Fibroblast of lung (primary cell): ENCODE measurements at places on chromosomes 3 and 15. TPM values are rescaled to one million over a fixed set of nuclear protein-coding genes. Genes with fewer than 3 reads are reported as not detected.

- no peaks in the 10 kb centered on the region for H3K36me3 ChIP-seq
- no peaks in the 10 kb centered on the region for H3K4me1 ChIP-seq
- H3K27me3 ChIP-seq = peaks cover 4% of the 10 kb centered on the region
- no peak overlapping the region for H3K4me3 ChIP-seq
- no peak overlapping the region for H3K27ac ChIP-seq
These were observed 8.4 kb upstream of the EHD4 start for GRCh38 chr15:41980654-41981323.

- H3K4me1 ChIP-seq = no peaks in the 10 kb centered on the region
- H3K36me3 ChIP-seq = no peaks in the 10 kb centered on the region
- no peaks in the 10 kb centered on the region for H3K27me3 ChIP-seq
- H3K27ac ChIP-seq = no peak overlapping the region
- DNase-seq = peak; percentile 83
These were observed 150.9 kb upstream of the MCTP2 start for GRCh38 chr15:94080416-94080815.

DNA sequence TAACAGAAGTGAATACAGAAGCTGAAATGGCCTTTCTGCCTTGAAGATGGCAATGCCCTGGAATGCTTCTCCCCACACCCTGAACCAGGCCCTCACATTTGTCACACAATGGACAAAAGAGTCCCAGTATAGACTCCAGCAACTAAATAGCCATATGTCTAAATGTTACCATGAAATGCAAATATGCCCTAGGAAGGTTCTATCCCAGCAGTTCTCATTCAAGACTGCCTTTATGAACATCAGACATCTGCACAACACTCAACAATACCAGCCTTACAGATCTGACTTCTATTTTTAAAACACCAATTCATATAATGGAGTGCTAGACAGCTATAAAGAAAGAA is 7.9 kb downstream of the ITGB5 start:
- peak overlapping the region; percentile 57 for H3K27ac ChIP-seq
- no peaks in the 10 kb centered on the region for H3K36me3 ChIP-seq
- no peak for DNase-seq
- H3K4me1 ChIP-seq = peaks cover 19% of the 10 kb centered on the region
- H3K27me3 ChIP-seq = no peaks in the 10 kb centered on the region
- no peak overlapping the region for H3K4me3 ChIP-seq

- H3K4me3 ChIP-seq = no peak overlapping the region
- no peaks in the 10 kb centered on the region for H3K27me3 ChIP-seq
- no peak overlapping the region for H3K27ac ChIP-seq
- H3K4me1 ChIP-seq = peaks cover 11% of the 10 kb centered on the region
These were observed 110.8 kb downstream of the VGLL4 start for GRCh38 chr3:11532931-11533391.

GRCh38 chr3:55169161-55169560 is 241.3 kb upstream of the LRTM1 start:
- H3K27me3 ChIP-seq = no peaks in the 10 kb centered on the region
- no peak overlapping the region for H3K4me3 ChIP-seq
- DNase-seq = no peak
- peaks cover 45% of the 10 kb centered on the region for H3K4me1 ChIP-seq

- no peak for DNase-seq
- no peak overlapping the region for H3K4me3 ChIP-seq
- no peak overlapping the region for H3K27ac ChIP-seq
- H3K4me1 ChIP-seq = no peaks in the 10 kb centered on the region
- H3K36me3 ChIP-seq = no peaks in the 10 kb centered on the region
- no peaks in the 10 kb centered on the region for H3K27me3 ChIP-seq
These were observed 750 bp upstream of the HHLA2 start for GRCh38 chr3:108295421-108296175.

DNA sequence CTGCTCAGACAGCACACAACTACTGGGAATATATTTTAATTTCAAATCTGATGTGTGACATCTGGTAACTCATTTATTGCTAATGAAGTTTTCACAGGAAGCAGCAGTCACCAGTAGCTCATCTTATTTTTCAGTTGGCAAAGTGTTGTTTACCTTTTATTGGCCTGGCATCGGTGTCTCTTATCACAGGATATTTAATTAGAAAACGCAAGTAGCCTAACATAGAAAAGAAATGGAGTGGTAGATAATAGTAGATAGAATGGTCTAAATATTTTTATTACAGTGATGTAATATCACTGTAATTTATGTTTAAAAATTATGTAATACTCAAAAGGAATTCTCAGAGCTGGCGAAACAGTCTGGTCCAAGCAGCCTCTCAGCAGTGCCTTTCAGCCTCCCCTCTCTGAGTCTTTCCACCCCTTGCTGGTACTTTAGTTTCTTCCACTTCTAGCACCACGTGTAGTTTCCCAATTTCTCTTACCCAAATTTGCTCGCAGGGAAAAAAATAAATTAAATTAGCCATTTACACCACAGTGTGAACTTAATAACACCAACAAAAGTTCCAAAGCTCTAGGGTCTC is 31.9 kb downstream of the AGTR1 start:
- no peak for DNase-seq
- no peak overlapping the region for H3K4me3 ChIP-seq
- H3K36me3 ChIP-seq = no peaks in the 10 kb centered on the region
- no peaks in the 10 kb centered on the region for H3K27me3 ChIP-seq
- H3K27ac ChIP-seq = no peak overlapping the region

GRCh38 chr3:159892801-159893200 is 95.8 kb upstream of the IL12A start:
- no peak for DNase-seq
- no peaks in the 10 kb centered on the region for H3K27me3 ChIP-seq
- no peaks in the 10 kb centered on the region for H3K36me3 ChIP-seq

DNA sequence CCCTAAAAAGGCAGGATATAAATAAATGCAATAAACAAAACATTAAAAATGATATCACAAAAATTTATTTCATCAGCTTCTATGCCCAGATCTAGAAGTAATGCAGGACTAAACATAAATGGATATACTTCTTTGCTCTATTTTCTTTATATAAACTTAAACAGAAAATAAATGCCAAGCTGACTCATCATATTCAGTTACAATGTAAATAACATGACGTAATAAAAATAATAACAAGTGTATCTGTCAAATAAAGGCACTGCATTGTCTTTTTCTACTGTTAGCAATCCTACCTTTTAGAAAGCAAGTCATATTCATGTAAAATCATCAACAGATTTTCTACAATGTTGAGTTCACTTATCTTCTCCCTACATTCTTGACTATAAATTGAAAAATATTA is 61.6 kb downstream of the NEK10 start:
- DNase-seq = no peak
- H3K4me1 ChIP-seq = peaks cover 7% of the 10 kb centered on the region
- no peak overlapping the region for H3K4me3 ChIP-seq
- H3K36me3 ChIP-seq = no peaks in the 10 kb centered on the region
- no peak overlapping the region for H3K27ac ChIP-seq
- H3K27me3 ChIP-seq = no peaks in the 10 kb centered on the region

DNA sequence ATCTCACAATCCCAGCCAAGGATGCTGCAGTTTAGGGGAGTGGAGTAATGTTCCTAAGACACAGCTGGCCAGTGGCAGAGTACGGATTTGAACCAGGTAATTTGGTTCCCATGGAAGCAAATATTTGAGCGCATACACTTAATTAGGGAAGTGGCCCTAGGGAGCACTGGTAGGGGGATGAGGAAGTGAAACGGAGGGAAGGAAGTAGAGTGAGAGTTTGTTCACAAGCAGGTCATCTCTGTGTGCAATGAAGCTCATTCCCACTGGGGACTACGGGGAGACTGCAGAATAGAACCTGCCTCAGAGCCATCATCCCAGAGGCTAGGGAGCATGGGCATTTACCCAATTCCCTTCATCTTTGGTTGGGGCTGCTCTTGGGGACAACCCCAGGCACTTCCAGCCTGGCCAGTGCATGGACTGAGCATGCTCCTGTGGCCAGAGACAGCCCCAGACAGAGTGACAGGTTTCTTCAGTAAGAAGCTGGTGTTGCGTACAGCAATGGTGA is 317.2 kb upstream of the PROK2 start:
- no peak overlapping the region for H3K27ac ChIP-seq
- H3K36me3 ChIP-seq = no peaks in the 10 kb centered on the region
- no peak overlapping the region for H3K4me3 ChIP-seq
- peaks cover 11% of the 10 kb centered on the region for H3K27me3 ChIP-seq
- no peak for DNase-seq
- H3K4me1 ChIP-seq = no peaks in the 10 kb centered on the region

DNA sequence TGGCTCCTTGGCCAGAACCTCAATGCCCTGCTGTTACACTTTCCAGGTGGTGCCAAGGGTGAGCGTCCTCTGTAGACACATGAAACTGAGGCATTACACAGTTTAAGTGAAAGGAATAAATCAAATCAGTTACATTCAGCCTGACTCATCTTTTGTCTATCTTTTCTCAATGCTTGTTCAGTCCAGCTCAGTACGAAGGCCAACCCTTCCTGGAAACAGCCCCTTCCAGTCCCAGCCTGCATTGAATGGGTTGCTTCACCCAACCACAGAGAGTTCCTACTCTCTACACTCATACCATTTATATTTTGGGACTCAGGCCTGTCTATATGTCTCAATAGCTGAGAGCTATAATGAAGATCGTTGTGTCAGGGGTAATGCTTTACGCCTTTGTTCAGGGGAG is 363.6 kb downstream of the RORA start:
- no peak overlapping the region for H3K27ac ChIP-seq
- no peaks in the 10 kb centered on the region for H3K27me3 ChIP-seq
- H3K36me3 ChIP-seq = no peaks in the 10 kb centered on the region
- peak; percentile 11 for DNase-seq
- no peaks in the 10 kb centered on the region for H3K4me1 ChIP-seq
- H3K4me3 ChIP-seq = no peak overlapping the region

DNA sequence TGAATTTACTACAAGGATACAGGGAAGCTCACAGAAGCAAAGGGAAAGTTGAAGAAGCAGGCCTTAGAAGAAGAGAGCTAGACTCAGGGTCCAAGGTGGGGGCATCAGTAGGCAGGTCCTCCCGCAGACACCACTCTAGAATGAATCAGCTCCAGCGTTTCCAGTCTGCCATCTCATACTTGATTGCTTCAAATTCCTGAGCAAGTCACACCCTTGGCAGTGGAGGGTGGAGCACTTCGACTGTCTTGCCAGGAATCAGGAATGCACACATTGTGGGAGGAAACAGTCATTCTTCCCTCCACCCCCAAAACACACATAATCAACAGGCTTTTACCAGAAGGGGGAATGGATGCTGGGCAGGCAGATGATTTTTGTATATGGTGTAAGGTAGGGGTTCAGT is 78.5 kb downstream of the CHCHD6 start:
- peaks cover 17% of the 10 kb centered on the region for H3K4me1 ChIP-seq
- H3K27ac ChIP-seq = peak overlapping the region; percentile 76
- no peaks in the 10 kb centered on the region for H3K27me3 ChIP-seq
- H3K4me3 ChIP-seq = no peak overlapping the region
- H3K36me3 ChIP-seq = no peaks in the 10 kb centered on the region

- H3K36me3 ChIP-seq = peaks cover 18% of the 10 kb centered on the region
- peaks cover 6% of the 10 kb centered on the region for H3K4me1 ChIP-seq
- no peaks in the 10 kb centered on the region for H3K27me3 ChIP-seq
- H3K27ac ChIP-seq = peak overlapping the region; percentile 98
- no peak for DNase-seq
These were observed 1.1 kb downstream of the RCCD1 start for GRCh38 chr15:90955624-90956273.

- H3K36me3 ChIP-seq = no peaks in the 10 kb centered on the region
- no peak overlapping the region for H3K27ac ChIP-seq
- no peak for DNase-seq
- H3K4me1 ChIP-seq = peaks cover 5% of the 10 kb centered on the region
- H3K4me3 ChIP-seq = no peak overlapping the region
- H3K27me3 ChIP-seq = no peaks in the 10 kb centered on the region
These were observed 14.0 kb upstream of the STAC start for GRCh38 chr3:36366308-36366707.

GRCh38 chr3:156997351-156997750 is 162.6 kb downstream of the CCNL1 start:
- H3K27ac ChIP-seq = no peak overlapping the region
- DNase-seq = peak; percentile 14
- H3K27me3 ChIP-seq = no peaks in the 10 kb centered on the region
- H3K36me3 ChIP-seq = no peaks in the 10 kb centered on the region
- no peaks in the 10 kb centered on the region for H3K4me1 ChIP-seq

GRCh38 chr3:155807823-155808222 is 1.7 kb upstream of the C3orf33 start:
- no peak for DNase-seq
- H3K27me3 ChIP-seq = no peaks in the 10 kb centered on the region
- no peaks in the 10 kb centered on the region for H3K36me3 ChIP-seq
- no peaks in the 10 kb centered on the region for H3K4me1 ChIP-seq

GRCh38 chr3:189355481-189356201 is 183.9 kb downstream of the TPRG1 start:
- H3K4me1 ChIP-seq = peaks cover 2% of the 10 kb centered on the region
- no peaks in the 10 kb centered on the region for H3K36me3 ChIP-seq
- no peak overlapping the region for H3K4me3 ChIP-seq
- peak; percentile 54 for DNase-seq

- H3K4me1 ChIP-seq = peaks cover 2% of the 10 kb centered on the region
- no peak overlapping the region for H3K27ac ChIP-seq
- no peaks in the 10 kb centered on the region for H3K36me3 ChIP-seq
- H3K27me3 ChIP-seq = no peaks in the 10 kb centered on the region
- no peak overlapping the region for H3K4me3 ChIP-seq
These were observed 74.8 kb downstream of the RPL39L start for GRCh38 chr3:187064210-187065115.

GRCh38 chr3:161117646-161118045 is 12.5 kb upstream of the B3GALNT1 start:
- no peak overlapping the region for H3K4me3 ChIP-seq
- no peaks in the 10 kb centered on the region for H3K27me3 ChIP-seq
- no peak for DNase-seq

GRCh38 chr3:60594025-60594424 is 657.2 kb downstream of the FHIT start:
- DNase-seq = peak; percentile 53
- no peaks in the 10 kb centered on the region for H3K27me3 ChIP-seq
- H3K27ac ChIP-seq = no peak overlapping the region
- H3K4me3 ChIP-seq = no peak overlapping the region
- H3K4me1 ChIP-seq = no peaks in the 10 kb centered on the region
- no peaks in the 10 kb centered on the region for H3K36me3 ChIP-seq

GOLGA8F gene
- 0.17 TPM in 1 of 2 replicates, not detected in the other for total RNA-seq

CPEB1 gene
- 24.9 and 62.3 TPM in 2 replicates for total RNA-seq

CD200R1 gene
- total RNA-seq = 0.17 TPM in 1 of 2 replicates, not detected in the other

GUCA1C gene
- not detected in 2 replicates for total RNA-seq

TRIM42 gene
- not detected in 2 replicates for total RNA-seq

ZNF502 gene
- 5.4 and 6.1 TPM in 2 replicates for total RNA-seq

SLC51B gene
- total RNA-seq = 0.51 and 0.66 TPM in 2 replicates

PDE8A gene
- 14.1 and 17.7 TPM in 2 replicates for total RNA-seq
